ENCODE measurements at places on chromosomes 2 and 18.

GRCh38 chr2:234950730-234951663 is 820 bp upstream of the SH3BP4 start:
- no peak for DNase-seq

GRCh38 chr18:63315131-63315662 is 4.4 kb downstream of the BCL2 start:
- no peak for DNase-seq

- no peak for DNase-seq
Measured at GRCh38 chr2:203451011-203451410, 84.1 kb downstream of the RAPH1 start.

- DNase-seq = no peak
Measured at GRCh38 chr18:13573750-13574149, 152.6 kb downstream of the FAM210A start.

- DNase-seq = no peak
Measured at GRCh38 chr2:233228376-233228775, 23.1 kb upstream of the ATG16L1 start.

- no peak for DNase-seq
Measured at GRCh38 chr2:232485348-232485756, 2.3 kb downstream of the ECEL1 start.
